Mesothelial cell of epicardium (in vitro differentiated cells): ENCODE measurements at places on chromosomes 16 and 17.
A peak's percentile ranks its signal among the peaks of the same experiment; 100 is the strongest.

GRCh38 chr16:20203272-20203671 lies 124.0 kb downstream of the GP2 start:
- H3K4me1 ChIP-seq = no peaks in the 10 kb centered on the region
- no peak overlapping the region for H3K27ac ChIP-seq
- H3K27me3 ChIP-seq = peaks cover 20% of the 10 kb centered on the region
- DNase-seq = no peak
- no peak overlapping the region for H3K4me3 ChIP-seq

GRCh38 chr16:178668-179015 lies 1.6 kb upstream of the HBQ1 start:
- H3K36me3 ChIP-seq = peaks cover 2% of the 10 kb centered on the region
- no peak overlapping the region for H3K27ac ChIP-seq
- peaks cover 53% of the 10 kb centered on the region for H3K27me3 ChIP-seq
- H3K4me1 ChIP-seq = peaks cover 2% of the 10 kb centered on the region

DNA sequence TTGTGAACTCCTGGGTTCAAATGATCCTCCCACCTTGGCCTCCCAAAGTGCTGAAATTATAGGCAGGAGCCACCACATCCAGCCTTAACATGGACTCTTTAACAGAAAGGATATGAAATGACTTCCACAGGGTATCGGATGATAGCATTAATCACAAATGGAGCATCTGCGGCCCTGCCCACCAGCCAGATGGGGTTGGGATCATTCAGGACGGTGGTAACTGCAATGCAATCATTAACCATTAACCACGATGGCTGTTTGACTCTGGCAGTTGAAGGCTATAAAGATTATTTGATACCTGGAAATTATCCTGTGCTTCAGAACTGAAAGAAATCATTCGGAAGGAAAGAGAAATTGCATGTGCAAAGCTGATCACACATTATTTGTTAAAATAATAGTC lies 5.3 kb upstream of the CHST5 start:
- no peak for DNase-seq
- H3K4me3 ChIP-seq = no peak overlapping the region
- no peak overlapping the region for H3K27ac ChIP-seq
- H3K27me3 ChIP-seq = no peaks in the 10 kb centered on the region

DNA sequence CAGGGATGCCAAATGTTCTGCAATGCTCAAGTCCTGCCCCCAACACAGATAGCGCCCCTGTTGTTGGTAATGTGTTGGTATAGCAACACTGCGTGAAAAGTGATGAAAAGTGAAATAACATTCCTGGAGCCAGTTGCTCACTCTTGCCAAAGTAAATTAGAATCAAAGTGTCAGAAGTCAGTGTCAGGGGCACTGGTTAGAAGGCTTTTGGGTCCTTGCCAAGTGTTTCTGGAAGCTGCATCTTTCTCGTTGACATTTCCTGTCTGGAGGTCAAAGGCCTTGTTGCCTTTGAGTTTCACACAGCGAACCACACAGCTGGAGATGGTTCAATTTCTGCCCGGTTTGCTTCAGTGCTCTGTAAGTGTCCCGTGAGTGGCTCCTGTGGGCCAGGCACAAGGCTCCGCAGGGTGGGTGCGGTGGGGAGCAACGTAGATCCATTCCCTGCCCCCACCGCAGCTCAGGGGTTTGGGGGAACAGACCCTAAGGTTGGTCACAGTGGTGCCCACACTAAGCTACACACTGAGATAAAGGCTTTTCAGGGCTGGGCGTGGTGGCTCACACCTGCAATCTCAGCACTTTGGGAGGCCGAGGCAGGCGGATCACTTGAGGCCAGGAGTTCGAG lies 3.6 kb upstream of the SLC16A5 start:
- H3K4me3 ChIP-seq = no peak overlapping the region
- H3K36me3 ChIP-seq = no peaks in the 10 kb centered on the region
- no peak for DNase-seq

DNA sequence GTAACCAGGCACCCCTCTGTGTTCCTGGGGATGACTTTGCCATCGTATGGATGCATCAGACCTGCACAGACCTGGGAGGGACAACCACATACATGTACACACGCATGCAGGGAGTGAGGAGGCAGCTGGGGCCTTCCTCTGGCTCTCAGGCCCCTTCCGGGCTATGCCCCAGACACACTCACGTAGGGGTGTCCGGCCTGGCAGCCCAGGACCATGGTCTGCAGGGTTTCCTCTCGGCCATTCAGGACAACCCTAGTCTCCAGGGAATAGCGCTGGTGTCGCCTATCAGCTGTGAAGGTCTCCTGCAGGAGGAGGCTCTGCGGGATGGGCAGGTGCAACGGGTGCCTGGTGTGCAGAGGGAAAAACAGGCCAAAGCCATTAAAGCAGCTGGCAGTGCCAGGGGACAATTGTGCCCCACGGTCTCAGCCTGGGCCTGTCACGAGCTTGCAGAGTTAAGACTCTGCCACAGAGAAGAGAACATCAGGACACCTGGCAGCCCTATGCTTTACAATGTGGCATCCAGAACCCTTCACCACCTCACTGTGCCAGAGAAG lies 101.4 kb downstream of the RMI2 start:
- no peaks in the 10 kb centered on the region for H3K4me1 ChIP-seq
- no peak overlapping the region for H3K27ac ChIP-seq
- H3K27me3 ChIP-seq = no peaks in the 10 kb centered on the region
- H3K36me3 ChIP-seq = no peaks in the 10 kb centered on the region
- DNase-seq = no peak

- H3K27me3 ChIP-seq = no peaks in the 10 kb centered on the region
- DNase-seq = no peak
- no peak overlapping the region for H3K4me3 ChIP-seq
- H3K27ac ChIP-seq = no peak overlapping the region
- H3K4me1 ChIP-seq = peaks cover 2% of the 10 kb centered on the region
These were observed 29.9 kb downstream of the WWOX start for GRCh38 chr16:78129349-78129748.

- no peak overlapping the region for H3K27ac ChIP-seq
- peaks cover 26% of the 10 kb centered on the region for H3K27me3 ChIP-seq
- H3K36me3 ChIP-seq = peaks cover 3% of the 10 kb centered on the region
- no peak overlapping the region for H3K4me3 ChIP-seq
These were observed 294.5 kb downstream of the FOXL1 start for GRCh38 chr16:86872833-86873232.

DNA sequence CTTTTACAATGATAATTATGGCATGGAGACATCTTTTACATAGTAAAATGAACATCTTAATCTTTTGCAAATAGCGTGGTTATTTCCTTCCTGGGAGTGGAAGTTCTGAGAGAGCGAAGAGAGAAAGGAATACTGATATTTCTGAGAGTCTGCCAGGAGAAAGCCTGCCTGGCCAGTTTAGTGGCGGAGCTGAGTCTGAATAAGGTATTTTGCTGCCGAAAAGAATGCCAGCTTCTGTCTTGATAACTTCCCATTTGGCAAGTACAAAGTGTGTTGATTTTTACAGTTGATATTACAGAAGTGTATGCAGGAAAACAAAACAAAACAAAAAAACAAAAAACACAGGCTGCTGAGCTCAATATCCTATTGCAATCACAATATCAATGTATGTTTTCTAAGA lies 55.9 kb downstream of the KCNJ2 start:
- no peaks in the 10 kb centered on the region for H3K36me3 ChIP-seq
- peak overlapping the region; percentile 1 for H3K4me3 ChIP-seq
- H3K4me1 ChIP-seq = peaks cover 43% of the 10 kb centered on the region
- H3K27ac ChIP-seq = peak overlapping the region; percentile 82
- no peaks in the 10 kb centered on the region for H3K27me3 ChIP-seq

DNA sequence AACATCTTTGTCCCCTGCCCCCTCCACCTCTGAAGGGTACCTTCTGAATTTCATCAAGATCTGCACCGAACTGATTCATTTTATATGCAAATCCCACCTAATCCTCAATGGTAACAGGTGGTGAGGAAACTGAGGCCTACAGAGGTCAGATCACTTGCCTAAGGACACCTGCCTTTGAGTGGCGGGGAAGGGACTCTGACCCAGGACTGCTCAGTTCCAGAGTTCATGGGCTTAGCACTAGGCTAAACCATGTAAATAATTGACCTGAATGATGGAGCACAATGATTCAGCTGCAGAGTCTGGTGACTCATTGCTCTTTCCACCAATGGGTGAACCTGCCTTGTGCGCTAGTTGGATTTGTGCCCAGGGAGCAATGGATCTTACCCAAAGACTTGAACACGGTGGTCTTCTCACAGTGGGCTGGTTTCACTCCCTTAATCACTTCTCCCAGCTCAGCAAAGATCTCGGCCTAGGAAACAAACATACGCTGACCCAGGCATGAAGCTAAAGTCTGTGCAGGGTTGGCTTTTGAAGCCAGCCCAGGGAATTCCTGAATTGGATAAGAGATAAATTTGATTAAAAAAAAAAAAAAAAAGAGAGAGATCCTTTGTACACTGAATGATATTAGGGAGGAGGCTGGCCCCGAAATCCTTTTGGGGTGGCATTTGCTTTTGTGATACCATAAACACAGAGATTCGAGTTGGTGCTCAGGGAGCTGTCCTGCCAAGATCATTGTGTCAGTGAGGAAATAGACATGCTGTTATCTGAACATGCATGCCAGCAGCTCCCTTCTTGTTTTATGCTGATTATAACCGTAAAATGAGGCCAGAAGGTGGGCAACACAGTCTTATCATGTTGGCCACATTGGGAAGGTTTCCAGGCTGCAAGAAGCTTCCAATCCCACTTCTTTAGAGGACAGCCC lies 17.0 kb downstream of the CRYM start:
- no peak overlapping the region for H3K27ac ChIP-seq
- H3K4me1 ChIP-seq = peaks cover 10% of the 10 kb centered on the region
- no peaks in the 10 kb centered on the region for H3K27me3 ChIP-seq
- H3K36me3 ChIP-seq = no peaks in the 10 kb centered on the region
- no peak for DNase-seq
- no peak overlapping the region for H3K4me3 ChIP-seq

- peak overlapping the region; percentile 16 for H3K27ac ChIP-seq
- H3K4me1 ChIP-seq = peaks cover 9% of the 10 kb centered on the region
- no peak overlapping the region for H3K4me3 ChIP-seq
- H3K36me3 ChIP-seq = peaks cover 29% of the 10 kb centered on the region
These were observed 35.2 kb downstream of the ARHGAP23 start for GRCh38 chr17:38463451-38463858.
